ENCODE measurements at places on chromosomes 3 and 15.

GRCh38 chr3:54853573-54854404 lies 74.1 kb downstream of the LRTM1 start:
- DNase-seq, result peak; percentile 84

DNA sequence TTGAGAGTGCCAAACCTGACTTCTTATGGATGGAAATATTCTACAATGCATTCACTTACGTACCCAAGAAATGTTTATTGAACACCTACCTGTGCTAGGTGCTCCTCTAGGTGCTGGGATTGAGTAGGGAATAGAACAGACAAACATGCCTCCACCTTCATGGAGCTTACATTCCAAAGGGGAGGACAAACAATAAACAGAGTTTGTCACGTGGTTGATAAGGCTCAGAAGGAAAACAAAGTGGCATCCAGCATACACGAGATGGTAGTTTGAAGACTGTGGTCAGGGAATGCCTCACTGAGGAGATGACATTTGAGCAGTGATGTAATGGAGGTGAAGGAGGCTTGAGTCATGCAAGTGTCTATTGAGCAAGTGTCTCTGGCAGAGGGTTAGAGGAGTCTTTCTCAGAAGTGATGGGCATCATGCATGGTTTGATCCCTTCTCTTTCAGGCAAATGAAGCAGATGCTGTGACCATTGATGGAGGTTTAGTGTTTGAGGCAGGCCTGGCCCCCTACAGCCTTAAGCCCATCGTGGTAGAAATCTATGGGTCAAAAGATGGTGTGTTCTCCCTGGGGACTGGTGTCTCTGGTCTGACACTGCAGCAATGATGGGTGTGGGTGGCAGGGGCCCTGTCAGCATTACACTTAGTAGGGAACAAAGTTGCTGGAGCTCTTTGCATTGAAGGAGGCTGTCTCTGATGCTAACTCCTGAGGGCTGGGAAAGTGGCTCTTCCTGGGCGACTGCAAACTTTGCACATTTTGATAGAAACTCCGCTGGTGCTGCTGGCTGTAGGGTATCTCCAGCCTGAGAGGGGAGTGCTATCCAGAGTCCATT lies 29.7 kb upstream of the TOPBP1 start:
- DNase-seq, result no peak

GRCh38 chr3:145981056-145981455 lies 179.9 kb downstream of the PLOD2 start:
- DNase-seq, result no peak

DNA sequence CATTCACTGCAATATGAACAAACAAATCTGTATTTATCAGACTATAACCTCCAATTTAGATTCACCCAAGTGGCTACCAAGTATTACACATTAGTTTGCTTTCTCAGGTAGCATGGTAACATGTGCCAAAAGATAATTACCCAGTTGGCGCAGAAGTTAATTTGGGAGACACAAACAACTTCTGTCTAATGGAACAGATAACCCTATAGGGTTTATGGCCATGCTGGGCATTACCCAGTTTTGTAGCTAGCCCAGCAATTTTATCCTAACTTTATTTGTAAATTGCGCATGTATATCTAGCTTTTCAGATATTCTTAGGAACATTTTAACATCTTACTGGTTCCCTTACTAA lies 780 bp downstream of the RPL22L1 start:
- DNase-seq, result no peak

- no peak for DNase-seq
These were observed 30.1 kb downstream of the BTD start for GRCh38 chr3:15631426-15632211.

GRCh38 chr15:33194237-33194636 lies 277 bp downstream of the FMN1 start:
- no peak for DNase-seq

- DNase-seq, result no peak
These were observed 13.1 kb downstream of the WDR82 start for GRCh38 chr3:52265387-52265786.

GRCh38 chr3:122727766-122728165 lies 47.1 kb downstream of the PARP14 start:
- DNase-seq, result no peak

- no peak for DNase-seq
These were observed 75.4 kb upstream of the PLXNA1 start for GRCh38 chr3:126907557-126907956.

DNA sequence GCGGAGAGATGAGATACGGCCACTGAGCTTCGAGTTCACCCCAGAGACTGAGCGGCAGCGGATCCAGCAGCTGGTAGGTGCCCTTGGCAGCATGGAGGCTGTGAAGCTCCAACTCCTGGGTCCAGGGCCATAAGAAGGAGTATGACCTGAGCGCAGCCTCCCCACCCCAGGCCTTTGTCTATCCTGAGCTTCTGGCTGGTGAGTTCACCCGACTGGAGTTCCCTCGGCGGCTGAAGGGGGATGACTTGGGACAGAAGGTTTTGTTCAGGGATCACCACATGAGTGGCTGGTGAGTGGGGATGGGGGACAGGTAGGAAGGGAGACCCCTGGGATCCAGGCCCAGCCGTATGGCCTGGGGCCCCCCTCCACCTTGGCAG lies 2.6 kb downstream of the PPM1M start:
- DNase-seq, result no peak

DNA sequence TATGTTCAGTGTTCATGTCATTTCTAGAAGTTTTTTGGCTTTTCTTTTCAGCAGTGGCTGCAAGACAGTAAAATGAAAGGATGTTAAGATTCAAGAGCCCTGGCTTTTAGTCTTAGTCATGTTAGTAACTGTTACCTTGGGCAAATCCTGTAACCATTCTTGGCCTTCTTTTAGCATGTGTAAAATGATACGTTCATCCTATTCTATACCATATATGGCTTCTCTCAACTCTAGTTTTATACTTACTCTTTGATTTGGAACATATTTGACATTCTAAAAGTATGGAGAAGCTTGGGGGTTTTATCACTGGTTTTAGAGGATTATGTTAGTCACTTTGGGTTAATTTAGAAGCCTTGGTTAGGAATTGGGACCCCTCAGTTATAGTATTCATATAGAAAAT lies 20.1 kb downstream of the GTF2E1 start:
- no peak for DNase-seq

- peak; percentile 88 for DNase-seq
These were observed at the start of gene PCOLCE2 for GRCh38 chr3:142888481-142889211. Gene PCOLCE2 (minus strand): TSS chr3:142889083. CDS start chr3:142888896, 187 bp downstream.

- no peak for DNase-seq
These were observed 6.8 kb downstream of the RAB6B start for GRCh38 chr3:133888726-133889340.

- DNase-seq, result no peak
These were observed 349.7 kb upstream of the SUCLG2 start for GRCh38 chr3:68004091-68004490.

- DNase-seq, result no peak
These were observed 147.7 kb upstream of the DCBLD2 start for GRCh38 chr3:99049164-99049563.

DNA sequence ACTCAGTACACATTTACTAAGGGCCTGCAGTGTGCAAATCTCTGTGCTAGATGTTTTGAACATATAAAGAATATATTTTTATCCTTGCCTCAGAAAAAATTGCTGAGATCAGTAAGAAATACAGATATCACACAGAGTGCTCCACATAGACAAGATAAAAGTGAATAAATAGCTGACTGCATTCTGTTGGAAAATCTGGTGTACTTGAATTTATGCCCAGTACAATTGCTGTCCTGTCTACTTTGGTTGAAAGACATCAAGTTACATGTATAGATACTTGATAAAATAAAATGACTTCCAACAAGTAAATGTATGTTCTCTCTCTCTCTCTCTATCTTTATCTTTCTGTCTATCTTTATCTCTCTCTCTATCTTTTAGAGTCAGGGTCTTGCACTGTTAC lies 381.2 kb upstream of the CBLB start:
- no peak for DNase-seq

GRCh38 chr3:195815169-195815771 lies 3.5 kb upstream of the MUC4 start:
- no peak for DNase-seq

All from retina (tissue), 1 donor.